Uterus (tissue), 4 donors: ENCODE measurements at places on chromosomes 5 and 9. TPM values are rescaled to one million over a fixed set of nuclear protein-coding genes. Genes with fewer than 3 reads are reported as not detected.
A peak's percentile ranks its signal among the peaks of the same experiment; 100 is the strongest.

The DIRAS2 gene
- total RNA-seq = not detected

- H3K4me3 ChIP-seq = no peak overlapping the region
- no peaks in the 10 kb centered on the region for H3K4me1 ChIP-seq
- H3K27me3 ChIP-seq = no peaks in the 10 kb centered on the region
- H3K27ac ChIP-seq = no peak overlapping the region
These were observed 151.7 kb upstream of the TAS2R1 start for GRCh38 chr5:9781890-9782289.

The RANBP17 gene
- total RNA-seq = 3.5 TPM

- H3K36me3 ChIP-seq = no peaks in the 10 kb centered on the region
- H3K27ac ChIP-seq = no peak overlapping the region
- H3K27me3 ChIP-seq = no peaks in the 10 kb centered on the region
- H3K4me3 ChIP-seq = no peak overlapping the region
These were observed 65.3 kb upstream of the MYO10 start for GRCh38 chr5:17001428-17001827.

GRCh38 chr9:80204054-80204453 lies 632.3 kb downstream of the TLE4 start:
- no peaks in the 10 kb centered on the region for H3K27me3 ChIP-seq
- H3K4me3 ChIP-seq = no peak overlapping the region
- no peaks in the 10 kb centered on the region for H3K4me1 ChIP-seq
- no peak overlapping the region for H3K27ac ChIP-seq
- no peak for DNase-seq

The SLCO6A1 gene
- not detected for total RNA-seq

DNA sequence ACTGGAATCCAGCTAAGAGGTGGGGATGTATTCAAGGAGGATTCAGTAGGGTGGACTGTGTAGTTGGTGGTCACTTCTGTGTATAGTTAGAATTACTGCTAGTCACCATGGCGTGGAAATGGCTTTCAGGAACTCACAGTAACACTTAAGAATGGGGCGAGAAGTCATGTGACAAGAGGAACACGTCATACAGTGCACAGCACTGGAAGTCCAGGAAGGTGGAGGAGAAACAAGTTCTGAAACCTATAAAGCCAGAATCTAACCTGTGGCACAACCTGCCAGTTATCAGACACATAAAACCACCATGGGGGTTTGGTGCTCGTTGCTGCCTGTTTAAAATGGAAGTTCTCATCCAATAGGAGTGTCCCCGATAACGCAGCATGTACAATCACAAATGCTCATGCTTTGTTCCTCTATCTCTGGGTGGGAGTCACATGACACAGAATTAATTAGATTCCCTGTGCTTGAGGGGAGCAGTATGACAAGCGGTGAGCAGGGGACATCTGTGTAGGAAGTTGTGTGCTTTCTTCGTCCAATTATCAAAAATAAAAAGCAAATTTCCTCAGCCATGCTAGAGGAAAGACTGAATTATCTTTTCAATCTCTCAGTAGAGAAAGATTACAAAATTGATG lies 193.0 kb downstream of the SPOCK1 start:
- no peaks in the 10 kb centered on the region for H3K4me1 ChIP-seq
- no peak overlapping the region for H3K4me3 ChIP-seq
- no peak for DNase-seq
- H3K36me3 ChIP-seq = no peaks in the 10 kb centered on the region
- H3K27me3 ChIP-seq = no peaks in the 10 kb centered on the region

DNA sequence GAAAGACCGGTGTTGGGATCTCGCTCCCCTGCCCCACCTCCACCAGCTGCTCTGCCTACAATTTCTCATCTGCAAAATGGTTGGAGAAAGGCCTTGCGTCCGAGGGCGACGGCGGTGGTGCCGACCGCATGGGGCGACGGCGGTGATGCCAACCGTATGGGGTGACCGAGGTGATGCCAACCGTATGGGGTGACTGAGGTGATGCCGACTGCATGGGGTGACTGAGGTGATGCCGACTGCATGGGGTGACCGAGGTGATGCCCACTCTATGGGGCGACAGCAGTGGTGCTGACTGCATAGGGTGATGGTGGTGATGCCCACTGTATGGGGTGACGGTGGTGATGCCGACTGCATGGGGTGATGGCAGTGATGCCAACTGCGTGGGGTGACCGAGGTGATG lies 171.0 kb downstream of the OLFM1 start:
- no peaks in the 10 kb centered on the region for H3K27me3 ChIP-seq
- H3K27ac ChIP-seq = no peak overlapping the region
- DNase-seq = no peak
- no peaks in the 10 kb centered on the region for H3K36me3 ChIP-seq
- no peak overlapping the region for H3K4me3 ChIP-seq

GRCh38 chr5:170491479-170491878 lies 12.3 kb upstream of the KCNIP1 start:
- no peak overlapping the region for H3K27ac ChIP-seq
- no peaks in the 10 kb centered on the region for H3K27me3 ChIP-seq
- DNase-seq = peak; percentile 19
- H3K36me3 ChIP-seq = no peaks in the 10 kb centered on the region
- H3K4me1 ChIP-seq = no peaks in the 10 kb centered on the region

The PCDHGA1 gene
- total RNA-seq = 3.3 TPM

DNA sequence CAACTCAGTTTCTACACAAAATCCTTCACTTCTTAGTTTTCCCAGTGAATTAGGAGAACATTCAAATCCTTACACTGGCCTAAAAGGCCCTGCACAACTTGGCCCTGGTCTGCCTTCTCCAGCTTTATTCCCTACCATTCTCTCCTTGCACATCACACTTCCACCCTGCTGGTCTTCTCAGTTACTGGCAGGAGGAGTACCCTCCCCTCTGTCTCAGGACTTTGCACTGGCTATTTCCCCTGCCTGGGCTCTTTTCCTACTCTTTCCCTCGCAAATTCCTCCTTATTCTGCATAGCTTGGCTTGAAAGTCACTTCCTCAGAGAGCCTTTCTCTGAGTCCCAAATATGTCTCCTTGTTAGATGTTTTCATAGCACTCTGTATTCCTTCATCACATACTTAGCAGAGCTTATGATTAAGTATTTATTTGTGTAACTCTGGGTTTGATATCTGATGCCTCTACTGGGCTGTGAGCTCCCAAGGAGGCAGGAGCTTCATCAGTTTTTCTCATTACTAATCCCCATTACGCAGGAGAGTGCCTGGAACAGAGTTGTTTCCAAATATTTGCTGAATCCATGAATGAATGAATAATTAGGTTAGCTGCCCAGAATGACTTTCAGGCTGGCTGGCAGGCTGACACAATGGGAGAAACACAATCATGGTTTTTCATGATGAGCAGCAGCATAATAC lies 159.8 kb upstream of the KLF9 start:
- no peak overlapping the region for H3K4me3 ChIP-seq
- no peaks in the 10 kb centered on the region for H3K36me3 ChIP-seq
- no peaks in the 10 kb centered on the region for H3K4me1 ChIP-seq
- peak overlapping the region; percentile 73 for H3K27ac ChIP-seq

The NSD1 gene
- total RNA-seq = 24.1 TPM

DNA sequence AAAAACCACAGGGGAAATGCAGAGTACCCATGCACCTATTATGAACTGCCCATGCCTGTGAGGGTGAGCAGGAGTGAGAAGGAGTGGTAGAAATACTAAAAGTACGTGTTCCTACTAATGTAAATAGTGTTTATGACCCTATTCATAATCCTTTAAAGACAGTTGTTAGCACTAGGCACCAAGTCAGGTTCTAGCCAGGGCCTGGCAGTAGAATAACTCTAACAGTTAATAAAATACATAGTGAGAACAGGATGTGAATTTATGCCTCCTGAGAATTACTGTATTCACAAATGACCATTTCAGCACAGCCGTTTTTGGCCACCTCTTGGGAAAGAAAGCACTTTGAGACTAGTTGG lies 103.2 kb upstream of the TARS1 start:
- no peak for DNase-seq
- H3K27ac ChIP-seq = no peak overlapping the region
- no peaks in the 10 kb centered on the region for H3K4me1 ChIP-seq
- no peaks in the 10 kb centered on the region for H3K27me3 ChIP-seq
- no peaks in the 10 kb centered on the region for H3K36me3 ChIP-seq

GRCh38 chr5:32713770-32714381 lies 2.8 kb downstream of the NPR3 start:
- no peaks in the 10 kb centered on the region for H3K27me3 ChIP-seq
- no peaks in the 10 kb centered on the region for H3K36me3 ChIP-seq
- no peak overlapping the region for H3K27ac ChIP-seq
- peaks cover 13% of the 10 kb centered on the region for H3K4me1 ChIP-seq
- H3K4me3 ChIP-seq = peak overlapping the region; percentile 39

DNA sequence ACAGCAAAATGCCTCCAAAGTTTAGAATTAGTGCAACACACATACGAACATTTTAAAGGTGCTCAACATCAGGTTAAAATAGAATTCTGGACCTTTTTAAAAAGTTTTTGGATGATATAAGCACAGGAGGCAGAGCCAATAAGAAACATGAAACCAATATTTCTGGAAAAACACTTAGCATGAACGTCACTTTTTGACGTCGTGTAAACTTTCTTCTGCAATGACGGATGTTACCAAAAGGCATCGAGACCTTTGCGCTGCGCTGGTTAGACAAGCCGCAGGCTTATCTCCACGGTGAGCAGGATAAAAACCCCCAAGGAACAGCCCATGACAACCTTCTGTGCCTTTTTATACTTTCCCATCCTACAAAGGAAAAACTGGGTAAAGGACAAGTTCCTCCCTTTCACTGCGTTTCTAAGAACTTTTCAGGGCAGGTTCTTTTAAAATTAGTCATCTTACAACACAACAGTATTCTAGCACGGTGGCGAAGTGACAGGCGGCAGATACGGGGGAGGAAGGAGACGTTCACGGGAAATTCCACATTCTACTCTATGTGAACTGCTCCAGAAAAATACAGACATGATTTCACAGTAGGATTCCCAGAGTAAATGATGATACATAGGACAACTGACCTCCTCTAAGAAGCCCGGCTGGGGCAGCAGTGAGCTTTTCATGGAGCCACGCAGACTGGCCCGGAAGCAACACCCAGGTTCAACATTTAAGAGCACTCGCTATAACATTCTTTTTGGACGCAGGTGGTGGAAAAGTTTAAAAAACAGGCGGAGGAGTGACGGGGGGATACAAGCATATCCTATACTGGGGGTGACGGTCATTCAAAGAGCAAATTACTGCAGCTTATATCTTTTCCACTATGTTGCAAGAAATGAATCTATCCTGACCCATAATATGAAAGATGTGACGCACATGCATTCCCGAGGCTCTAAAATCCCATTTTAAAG lies 52.4 kb downstream of the USP20 start:
- no peaks in the 10 kb centered on the region for H3K4me1 ChIP-seq
- H3K4me3 ChIP-seq = no peak overlapping the region
- no peak for DNase-seq
